ENCODE measurements at places on chromosomes 3 and 15.

DNA sequence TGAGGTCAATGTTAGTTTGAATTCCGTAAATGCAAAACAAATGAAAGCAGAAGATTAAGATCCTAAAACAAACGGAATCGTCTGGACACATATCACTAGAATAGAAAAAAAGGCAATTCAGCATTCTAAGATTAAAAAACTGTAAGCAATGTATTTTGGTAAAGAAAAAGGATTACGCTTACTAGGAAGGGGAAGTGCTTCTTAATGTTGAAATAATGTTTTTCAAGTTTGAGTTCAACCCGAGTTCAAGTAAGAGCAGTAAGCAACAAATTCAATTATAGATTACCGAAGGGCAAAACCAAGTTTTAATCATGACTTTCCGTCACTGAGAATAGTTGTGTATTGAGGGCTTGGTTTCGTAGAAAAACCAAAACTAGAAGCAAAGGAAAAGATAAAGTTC, 637 bp downstream of the CIP2A start:
- DNase-seq = no peak

DNA sequence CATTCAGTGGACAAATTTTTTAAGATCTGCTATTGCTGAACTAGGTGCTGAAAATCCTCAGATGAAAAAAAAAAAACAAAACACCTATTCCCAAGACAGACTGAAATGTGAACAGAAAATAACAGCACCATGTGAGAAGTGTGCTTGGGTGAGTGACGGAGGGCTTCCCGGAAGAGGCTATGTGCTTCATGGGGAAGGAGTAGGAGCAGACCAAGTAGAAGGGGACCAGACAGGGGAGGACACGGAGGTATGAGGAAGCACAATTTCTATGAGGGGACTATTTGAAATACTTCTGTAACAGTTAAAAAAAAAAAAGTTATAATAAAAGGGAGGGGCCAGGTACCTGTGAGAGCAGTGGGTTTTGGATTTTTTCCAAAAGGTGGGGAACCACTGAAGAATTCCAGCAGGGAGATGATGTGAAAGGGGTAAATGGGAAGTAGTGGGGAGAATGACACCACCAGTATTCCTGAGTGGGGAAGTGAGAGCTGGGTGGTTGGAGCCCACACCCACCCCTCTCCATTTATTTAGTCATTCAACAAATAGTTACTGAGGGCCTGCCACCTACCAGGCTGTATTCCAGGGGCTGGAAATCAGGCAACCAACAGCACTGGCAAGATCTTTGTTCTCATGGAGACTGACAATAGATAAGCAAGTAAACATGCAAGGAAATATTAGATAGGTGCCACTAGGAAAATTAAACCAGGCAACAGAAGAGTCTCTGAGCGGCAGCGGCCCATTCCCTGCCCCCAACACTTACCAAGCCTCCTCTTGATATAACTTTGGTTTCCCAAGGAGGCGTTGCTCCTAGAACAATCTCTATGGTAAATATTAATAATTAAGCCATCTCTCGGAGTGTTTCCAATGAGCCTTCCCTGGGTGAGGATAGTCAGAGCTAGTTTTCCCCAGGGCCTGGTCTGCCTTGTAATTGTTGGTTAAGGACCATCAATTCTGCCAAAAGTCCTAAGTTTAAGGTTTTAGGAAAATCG, 3.8 kb upstream of the USP3 start:
- DNase-seq = no peak

GRCh38 chr15:31221936-31222515, 104.6 kb upstream of the KLF13 start:
- no peak for DNase-seq

DNA sequence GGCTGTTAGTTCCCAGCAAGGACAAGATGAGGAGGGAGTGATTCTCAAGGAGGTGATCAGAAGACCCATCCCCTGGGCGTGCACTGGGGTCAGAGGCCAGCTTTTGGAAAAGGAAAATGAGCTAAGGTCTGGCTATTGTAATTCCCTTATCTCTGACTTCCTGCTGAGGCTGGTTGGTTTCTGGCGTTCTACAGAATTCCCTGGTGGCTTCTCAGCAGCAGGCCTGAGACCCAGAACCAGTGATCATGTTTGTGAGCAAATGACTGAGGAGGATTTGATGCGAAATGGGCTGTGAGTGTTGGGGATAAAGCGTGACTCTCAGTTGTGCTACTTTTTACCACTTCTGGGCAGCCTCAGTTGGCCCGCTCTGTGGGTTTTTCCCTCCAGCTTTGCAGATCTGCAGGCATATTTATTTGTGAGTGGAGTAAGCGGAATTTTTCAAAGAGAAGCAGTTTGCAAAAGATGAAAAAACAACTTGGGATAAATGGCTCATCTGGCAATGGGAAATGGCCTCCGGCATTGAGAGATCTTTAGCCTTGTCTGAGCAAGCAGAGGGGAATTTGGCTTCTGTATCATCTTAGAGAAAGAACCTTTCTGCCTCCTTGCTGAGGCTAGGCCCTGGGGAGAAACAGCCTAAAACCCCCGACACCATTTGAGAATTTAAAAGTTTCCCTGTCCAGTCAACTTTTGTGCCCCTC, 102.7 kb downstream of the SLCO3A1 start:
- no peak for DNase-seq

DNA sequence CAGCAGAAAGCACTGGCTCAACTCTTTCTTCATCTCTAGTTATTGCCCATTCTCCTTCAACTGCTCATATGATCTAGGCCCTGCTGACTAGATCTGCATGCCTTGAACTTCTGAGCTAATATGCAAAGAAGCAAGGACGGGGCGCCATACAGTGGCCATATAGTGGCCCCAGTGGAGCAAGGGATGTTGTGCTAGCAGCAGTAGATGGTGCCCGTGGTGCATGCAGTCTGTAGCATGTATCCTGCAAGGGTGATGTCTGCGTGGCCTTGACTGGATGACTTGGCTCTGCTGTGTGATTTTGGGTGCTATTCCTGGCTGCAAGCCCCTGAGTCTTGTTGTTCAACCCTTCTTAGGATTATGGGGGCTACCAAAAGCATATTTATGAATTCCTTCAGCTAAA, 12.2 kb upstream of the NMD3 start:
- no peak for DNase-seq

- no peak for DNase-seq
Observed at GRCh38 chr3:33202711-33203457, 15.7 kb downstream of the SUSD5 start.

DNA sequence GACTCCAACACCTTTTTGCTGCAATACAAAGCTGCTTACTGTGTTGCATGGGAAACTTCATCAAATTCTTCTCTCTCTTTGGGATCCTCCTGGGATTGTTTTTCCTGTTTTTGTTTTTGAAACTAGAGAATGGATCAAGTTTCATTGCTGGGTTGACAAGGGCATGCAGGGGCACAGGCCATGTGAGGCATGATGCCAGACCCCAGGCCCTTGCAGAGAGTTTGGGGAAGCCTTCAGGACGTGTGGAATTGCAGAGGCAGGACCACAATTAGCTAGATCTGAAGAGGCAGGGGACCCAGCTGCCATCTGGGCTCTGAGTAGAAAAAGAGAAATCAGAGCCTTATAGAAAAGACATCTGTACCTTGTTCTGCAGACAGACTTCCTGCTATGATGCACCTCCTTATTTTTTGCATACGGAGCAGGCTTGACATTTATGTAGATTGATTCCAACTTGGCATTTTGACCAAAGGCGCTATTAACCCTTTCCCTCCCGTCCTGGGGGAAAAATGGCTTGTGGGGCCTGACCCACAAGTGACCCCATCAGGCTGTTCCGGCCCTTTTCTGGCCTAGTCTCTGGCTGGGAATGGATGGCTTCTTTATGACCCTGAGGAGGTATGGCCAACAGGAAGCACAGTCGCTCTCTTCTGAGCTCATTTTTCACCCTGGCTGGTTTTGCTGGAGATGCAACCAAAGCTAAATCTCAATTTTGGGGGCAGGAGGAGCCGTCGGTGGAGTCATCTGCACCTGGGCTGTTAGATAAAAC, 44.3 kb upstream of the CHRNB4 start:
- no peak for DNase-seq

GRCh38 chr3:96012939-96013338, 801.5 kb upstream of the EPHA6 start:
- no peak for DNase-seq

GRCh38 chr3:78221796-78222195, 1181.9 kb downstream of the ROBO2 start:
- DNase-seq = no peak

DNA sequence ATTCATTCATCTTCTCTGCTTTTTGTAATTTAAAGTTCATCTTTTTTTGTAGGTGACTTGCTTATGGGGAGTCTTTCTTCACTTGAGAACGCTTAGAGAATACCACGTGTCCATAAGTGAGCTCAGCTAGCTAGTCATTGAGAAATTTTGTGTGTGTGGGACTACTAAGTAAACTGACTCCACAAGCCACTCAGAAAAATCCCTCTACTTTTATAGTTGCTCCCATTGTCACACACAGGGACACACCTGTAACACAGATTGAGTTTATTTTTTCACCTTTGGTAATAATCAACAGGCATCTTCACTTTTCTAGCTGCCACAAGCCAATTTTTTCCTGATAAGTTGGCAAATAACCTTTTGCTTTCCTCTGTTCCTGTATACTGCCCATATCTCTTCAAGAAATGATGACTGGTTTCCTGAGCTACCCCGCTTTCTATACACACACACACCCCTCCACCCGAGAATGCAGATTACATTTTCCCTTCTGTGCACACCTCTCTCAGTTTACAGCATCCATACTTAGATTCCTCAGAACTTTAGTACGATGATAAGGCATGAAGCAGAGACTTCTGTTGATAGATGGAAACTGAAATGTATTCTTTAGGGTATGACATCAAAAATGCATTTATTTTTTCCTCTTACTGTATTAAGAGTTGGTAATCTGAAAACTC, 4.6 kb downstream of the TSC22D2 start:
- DNase-seq = no peak

Data from memory B cell (primary cell).